ENCODE measurements at places on chromosomes 5 and 9. TPM values are rescaled to one million over a fixed set of nuclear protein-coding genes. Genes with fewer than 3 reads are reported as not detected.

PCDHB11 gene
- total RNA-seq, result 2.1 TPM

DAPK1 gene
- 44.8 TPM for total RNA-seq

RBM22 gene
- total RNA-seq, result 14.8 TPM

BAAT gene
- total RNA-seq, result 1.7 TPM

FBP2 gene
- total RNA-seq, result 0.79 TPM

NFX1 gene
- 16.8 TPM for total RNA-seq

RGS7BP gene
- 0.56 TPM for total RNA-seq
